Activated naive CD4-positive, alpha-beta T cell treated with anti-CD3 and anti-CD28 coated beads, Interleukin-2, amount 10 ng/mL, durations not matched to agents 7 days and 5 days (primary cell): ENCODE measurements at places on chromosomes 12 and 14.

- no peak overlapping the region for H3K4me3 ChIP-seq
- DNase-seq, result no peak
- H3K36me3 ChIP-seq, result no peaks in the 10 kb centered on the region
- no peak overlapping the region for H3K27ac ChIP-seq
- no peaks in the 10 kb centered on the region for H3K4me1 ChIP-seq
These were observed 242.5 kb upstream of the CAND1 start for GRCh38 chr12:67026487-67027246.

DNA sequence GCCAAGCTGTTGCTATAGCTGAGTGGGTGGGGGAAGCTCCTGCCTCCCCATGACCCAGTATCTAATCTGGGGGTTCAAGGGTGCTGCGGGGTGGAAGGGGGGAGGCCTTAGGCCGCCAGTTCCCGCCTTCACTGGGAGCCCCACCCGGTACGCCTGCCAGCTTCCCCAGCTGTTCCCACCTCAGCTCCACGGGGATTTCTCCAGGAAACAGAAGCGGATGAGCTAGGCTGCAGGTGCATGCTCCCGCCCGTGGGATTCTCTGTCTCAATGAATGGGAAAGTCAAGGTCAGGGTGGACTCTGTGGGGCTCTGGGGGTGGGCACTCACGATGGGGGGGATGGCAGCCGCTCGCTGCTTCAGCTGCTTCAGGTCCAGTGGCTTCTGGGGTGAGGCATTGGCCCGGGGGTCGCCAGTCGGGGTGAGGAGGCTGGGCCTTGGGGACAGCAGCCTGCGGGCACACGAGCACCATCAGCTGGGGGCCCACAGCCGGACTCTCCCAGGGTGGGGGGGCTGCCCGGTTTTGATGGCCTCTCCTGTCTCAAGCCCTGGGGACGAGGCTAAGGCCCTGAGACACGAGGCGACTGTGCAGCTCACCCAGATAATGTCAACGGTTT is 68.6 kb downstream of the RFLNA start:
- H3K27me3 ChIP-seq, result no peaks in the 10 kb centered on the region
- H3K36me3 ChIP-seq, result peaks cover 3% of the 10 kb centered on the region
- no peak for DNase-seq
- no peaks in the 10 kb centered on the region for H3K4me1 ChIP-seq
- no peak overlapping the region for H3K27ac ChIP-seq

DNA sequence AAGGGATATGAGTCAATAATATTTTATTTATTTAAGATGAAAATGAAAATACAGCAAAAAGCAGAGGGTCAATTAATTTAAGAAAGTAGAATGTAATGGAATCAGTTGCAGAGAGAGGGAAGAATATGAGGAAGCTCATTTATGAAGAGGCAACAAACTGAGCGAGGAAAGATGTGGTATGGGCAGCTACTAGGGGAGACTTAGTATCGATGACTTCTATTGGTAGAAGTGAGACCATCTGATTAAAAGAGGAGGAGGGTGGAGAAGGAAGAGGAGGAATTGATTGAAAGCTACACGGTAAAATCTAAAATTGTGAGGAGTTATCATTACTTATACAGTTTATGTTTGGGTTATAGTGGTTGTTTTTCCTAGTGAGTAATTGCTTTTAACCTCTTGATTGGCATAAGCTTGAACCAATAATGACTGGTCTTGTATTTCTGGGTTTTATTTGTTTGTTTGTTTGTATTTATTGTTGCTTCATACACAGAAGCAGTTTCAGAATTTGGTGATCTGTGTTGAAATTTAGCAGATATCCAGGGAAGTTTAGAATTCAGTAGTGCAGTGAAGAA is 121.0 kb downstream of the LRRIQ1 start:
- DNase-seq, result no peak
- H3K4me1 ChIP-seq, result no peaks in the 10 kb centered on the region
- no peak overlapping the region for H3K4me3 ChIP-seq
- H3K27ac ChIP-seq, result no peak overlapping the region
- no peaks in the 10 kb centered on the region for H3K36me3 ChIP-seq

DNA sequence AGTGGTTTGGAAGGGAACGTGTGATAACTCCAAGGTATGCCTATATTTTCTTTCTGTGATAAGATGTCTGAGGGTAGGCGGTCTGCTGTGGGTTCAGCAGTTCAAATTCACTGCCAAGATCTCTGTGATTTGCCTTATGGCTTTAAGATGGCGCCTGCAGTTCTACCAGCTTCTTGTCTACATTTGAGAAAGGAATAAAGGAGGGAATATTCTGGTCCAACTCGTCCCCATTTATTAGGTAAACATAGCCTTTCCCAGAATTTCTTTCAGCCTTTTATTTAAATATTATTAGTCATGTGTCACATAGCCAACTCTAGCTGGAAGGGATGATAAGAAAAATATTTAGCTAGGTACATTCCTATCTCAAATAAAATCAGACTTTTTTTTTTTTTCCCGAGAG is 48.8 kb downstream of the KCNJ8 start:
- H3K4me1 ChIP-seq, result no peaks in the 10 kb centered on the region
- H3K4me3 ChIP-seq, result no peak overlapping the region

DNA sequence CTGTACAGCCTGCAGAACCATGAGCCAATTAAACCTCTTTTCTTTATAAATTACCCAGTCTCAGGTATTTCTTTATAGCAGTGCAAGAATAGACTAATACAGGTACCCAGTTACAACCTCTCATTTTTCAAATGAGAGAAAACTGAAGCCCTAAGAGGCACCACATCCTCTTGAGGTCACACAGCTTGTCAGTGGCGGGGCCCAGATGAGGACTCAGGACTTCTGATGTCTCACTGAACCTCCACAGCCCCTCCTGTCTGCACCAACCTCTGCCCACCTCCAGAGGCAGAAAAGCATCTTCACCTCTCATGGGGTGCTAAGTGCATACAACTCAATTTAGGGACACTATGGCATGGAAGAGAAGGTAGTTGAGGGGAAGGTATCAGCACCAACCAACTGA is 120.7 kb downstream of the CRACR2A start:
- no peak overlapping the region for H3K27ac ChIP-seq
- H3K4me1 ChIP-seq, result peaks cover 12% of the 10 kb centered on the region
- peaks cover 17% of the 10 kb centered on the region for H3K36me3 ChIP-seq
- no peaks in the 10 kb centered on the region for H3K27me3 ChIP-seq
- no peak overlapping the region for H3K4me3 ChIP-seq
- peak; percentile 34 for DNase-seq

GRCh38 chr12:52202361-52203078 is 10.7 kb upstream of the KRT80 start:
- H3K4me3 ChIP-seq, result no peak overlapping the region
- H3K4me1 ChIP-seq, result no peaks in the 10 kb centered on the region
- DNase-seq, result no peak
- no peak overlapping the region for H3K27ac ChIP-seq
- H3K36me3 ChIP-seq, result no peaks in the 10 kb centered on the region
- H3K27me3 ChIP-seq, result peaks cover 60% of the 10 kb centered on the region

- peaks cover 49% of the 10 kb centered on the region for H3K4me1 ChIP-seq
- H3K27me3 ChIP-seq, result no peaks in the 10 kb centered on the region
- no peak overlapping the region for H3K27ac ChIP-seq
- peaks cover 4% of the 10 kb centered on the region for H3K36me3 ChIP-seq
- DNase-seq, result no peak
These were observed 106.7 kb downstream of the PPP2R5E start for GRCh38 chr14:63436286-63437098.

DNA sequence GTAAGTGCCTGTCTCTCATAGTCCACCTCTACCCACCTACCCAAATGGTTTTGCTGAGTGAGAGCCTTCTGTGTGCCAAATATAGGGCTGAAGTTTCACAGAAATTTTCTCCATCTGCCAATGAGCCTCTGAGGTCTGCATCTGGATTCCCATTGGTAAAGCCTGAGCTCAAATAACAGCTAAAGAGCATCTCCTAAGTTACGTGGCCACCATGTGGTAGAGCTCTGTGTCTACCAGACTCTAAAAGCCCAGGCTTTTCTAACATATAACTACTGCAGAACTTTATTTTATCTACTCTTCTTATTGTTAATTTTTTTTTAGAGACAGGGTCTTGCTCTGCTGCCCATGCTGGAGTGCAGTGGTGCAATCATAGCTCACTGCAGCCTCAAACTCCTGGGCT is 16.0 kb downstream of the AMDHD1 start:
- no peaks in the 10 kb centered on the region for H3K4me1 ChIP-seq
- no peaks in the 10 kb centered on the region for H3K36me3 ChIP-seq
- peaks cover 11% of the 10 kb centered on the region for H3K27me3 ChIP-seq

DNA sequence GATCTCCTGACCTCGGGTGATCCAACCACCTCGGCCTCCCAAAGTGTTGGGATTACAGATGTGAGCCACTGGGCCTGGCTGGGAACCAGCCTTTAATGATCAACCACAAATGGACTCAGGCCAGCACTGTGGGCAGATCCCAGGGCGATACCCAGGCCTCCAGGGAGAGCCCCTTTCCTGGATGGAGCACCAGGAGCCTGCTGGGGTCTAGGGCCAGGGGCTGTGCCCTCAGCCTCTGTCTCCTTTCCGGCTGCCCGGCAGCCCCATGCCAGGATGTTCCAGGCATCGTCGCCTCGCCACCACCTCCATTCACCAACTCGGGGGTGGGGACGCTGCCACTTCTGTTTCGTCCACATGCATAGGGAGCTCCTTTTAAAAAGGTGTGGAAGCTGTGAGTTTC is 2.3 kb downstream of the ADGRD1 start:
- H3K36me3 ChIP-seq, result no peaks in the 10 kb centered on the region
- H3K4me1 ChIP-seq, result no peaks in the 10 kb centered on the region
- H3K27ac ChIP-seq, result no peak overlapping the region

DNA sequence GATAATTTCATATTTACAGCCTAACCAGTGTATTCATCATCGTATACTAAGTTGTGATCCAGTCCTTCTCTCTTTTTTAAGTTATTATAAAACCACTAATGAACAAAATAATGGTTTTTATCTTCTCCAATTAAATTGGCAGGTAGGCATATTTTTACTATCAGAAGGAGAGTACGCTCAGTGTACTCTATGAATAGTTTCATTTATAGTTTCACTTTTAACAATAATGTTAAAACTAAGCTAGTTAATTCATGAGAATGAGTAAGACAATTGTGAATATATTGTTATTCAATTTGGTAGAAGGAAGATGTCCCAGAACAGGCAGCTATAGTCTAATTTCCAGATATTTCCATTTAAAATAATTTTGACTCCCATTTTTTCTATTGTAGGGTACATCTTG is 277.1 kb downstream of the RASSF9 start:
- no peak overlapping the region for H3K4me3 ChIP-seq
- H3K36me3 ChIP-seq, result no peaks in the 10 kb centered on the region
- H3K4me1 ChIP-seq, result no peaks in the 10 kb centered on the region
- no peak overlapping the region for H3K27ac ChIP-seq
- H3K27me3 ChIP-seq, result no peaks in the 10 kb centered on the region

DNA sequence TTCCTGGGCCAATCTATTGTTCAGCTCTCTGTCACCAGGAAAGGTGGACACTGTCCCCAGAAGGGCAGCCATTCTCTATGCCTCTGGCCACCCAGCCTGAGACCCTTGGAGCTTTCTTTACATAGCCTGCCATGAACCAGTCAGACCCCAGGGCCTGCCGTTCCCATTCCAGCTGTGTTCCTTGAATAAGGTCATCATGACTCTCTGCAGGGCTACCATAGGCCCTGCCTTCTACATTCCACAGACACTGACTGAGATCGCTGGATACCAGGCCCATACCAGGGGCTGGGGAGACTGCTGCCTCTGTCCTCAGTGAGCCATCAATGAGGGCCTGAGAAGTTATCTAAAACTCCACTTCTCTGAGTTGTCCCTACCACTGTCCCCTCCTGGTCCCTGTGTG is 75.5 kb downstream of the SYNE3 start:
- no peak overlapping the region for H3K4me3 ChIP-seq
- H3K27ac ChIP-seq, result no peak overlapping the region
- no peaks in the 10 kb centered on the region for H3K27me3 ChIP-seq
- peaks cover 70% of the 10 kb centered on the region for H3K36me3 ChIP-seq
- H3K4me1 ChIP-seq, result peaks cover 7% of the 10 kb centered on the region
- DNase-seq, result no peak

GRCh38 chr12:96336489-96336888 is 63.8 kb downstream of the CDK17 start:
- H3K27ac ChIP-seq, result no peak overlapping the region
- peaks cover 27% of the 10 kb centered on the region for H3K36me3 ChIP-seq
- no peak overlapping the region for H3K4me3 ChIP-seq
- peaks cover 35% of the 10 kb centered on the region for H3K4me1 ChIP-seq
- no peak for DNase-seq
- H3K27me3 ChIP-seq, result no peaks in the 10 kb centered on the region

DNA sequence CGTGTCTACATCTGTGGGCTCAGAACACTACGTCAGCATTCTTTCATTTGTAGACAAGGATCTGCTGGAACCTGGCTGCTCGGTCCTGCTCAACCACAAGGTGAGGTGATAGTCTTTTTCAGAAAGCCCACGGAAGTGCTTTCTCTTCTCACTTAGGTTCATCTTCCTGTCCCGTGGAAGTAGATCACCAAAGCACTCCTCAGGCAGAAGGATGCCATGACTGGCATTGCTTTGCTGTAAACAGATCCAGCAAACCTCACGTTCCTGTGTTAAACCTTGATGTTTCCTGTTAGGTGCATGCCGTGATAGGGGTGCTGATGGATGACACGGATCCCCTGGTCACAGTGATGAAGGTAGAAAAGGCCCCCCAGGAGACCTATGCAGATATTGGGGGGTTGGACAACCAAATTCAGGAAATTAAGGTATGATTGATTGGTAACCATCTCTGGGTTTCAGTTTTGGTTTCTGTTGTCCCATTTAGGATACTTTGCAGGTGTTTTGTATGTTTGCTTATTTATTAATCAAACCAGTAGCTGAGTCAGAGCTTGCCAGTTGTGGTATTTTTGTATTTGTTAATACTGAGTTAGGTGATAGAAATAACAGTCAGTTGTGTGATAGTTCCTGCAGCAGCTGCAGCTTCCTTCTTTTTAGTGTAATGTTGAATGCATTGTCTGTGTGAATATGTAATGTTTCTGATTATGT is 7.5 kb downstream of the PSMC1 start:
- H3K27ac ChIP-seq, result peak overlapping the region; percentile 45
- DNase-seq, result no peak
- H3K27me3 ChIP-seq, result no peaks in the 10 kb centered on the region
- H3K4me1 ChIP-seq, result peaks cover 16% of the 10 kb centered on the region
- H3K4me3 ChIP-seq, result no peak overlapping the region

DNA sequence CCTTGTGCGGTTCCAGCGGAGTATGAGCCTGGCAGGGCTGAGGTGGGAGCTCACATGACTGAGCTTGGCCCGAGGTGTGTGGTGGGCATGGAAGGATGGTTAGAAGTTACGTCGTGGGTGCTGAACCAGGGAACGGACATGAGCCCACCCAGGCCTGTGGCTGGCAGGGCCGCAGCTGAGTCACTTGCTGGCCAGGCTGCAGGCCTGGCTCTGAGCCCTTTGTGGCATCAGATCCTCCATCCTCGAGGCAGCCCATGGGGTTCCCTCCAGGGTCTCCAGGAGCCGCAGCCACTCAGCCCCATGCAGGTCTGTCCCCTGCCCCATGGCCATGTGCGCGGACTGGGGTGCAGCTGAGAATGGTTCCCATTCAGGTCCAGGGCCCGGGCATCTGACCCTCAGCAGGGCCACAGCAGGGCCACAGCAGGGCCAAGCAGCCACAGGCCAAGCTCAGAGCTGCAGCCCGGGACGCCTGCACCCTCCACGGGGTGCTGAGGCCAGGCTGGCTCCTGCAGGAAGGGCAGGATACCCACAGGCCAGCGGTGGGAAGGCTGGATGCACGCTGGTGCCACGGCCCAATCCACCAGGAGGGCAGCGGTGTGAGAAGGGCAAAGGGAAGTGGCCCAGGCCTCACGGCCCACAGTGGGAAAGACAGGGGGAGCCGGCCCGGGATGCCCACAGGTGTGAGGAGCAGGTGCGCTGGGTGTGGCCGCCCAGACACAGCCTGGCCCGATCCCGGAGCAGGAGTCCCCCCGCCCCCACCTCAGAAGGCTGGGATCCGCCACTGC is 26.3 kb upstream of the ULK1 start:
- H3K4me1 ChIP-seq, result no peaks in the 10 kb centered on the region
- no peak for DNase-seq
- no peak overlapping the region for H3K4me3 ChIP-seq
- H3K27ac ChIP-seq, result no peak overlapping the region
- H3K36me3 ChIP-seq, result no peaks in the 10 kb centered on the region
